Hepatocyte (in vitro differentiated cells): ENCODE measurements at places on chromosomes 1 and 21.

DNA sequence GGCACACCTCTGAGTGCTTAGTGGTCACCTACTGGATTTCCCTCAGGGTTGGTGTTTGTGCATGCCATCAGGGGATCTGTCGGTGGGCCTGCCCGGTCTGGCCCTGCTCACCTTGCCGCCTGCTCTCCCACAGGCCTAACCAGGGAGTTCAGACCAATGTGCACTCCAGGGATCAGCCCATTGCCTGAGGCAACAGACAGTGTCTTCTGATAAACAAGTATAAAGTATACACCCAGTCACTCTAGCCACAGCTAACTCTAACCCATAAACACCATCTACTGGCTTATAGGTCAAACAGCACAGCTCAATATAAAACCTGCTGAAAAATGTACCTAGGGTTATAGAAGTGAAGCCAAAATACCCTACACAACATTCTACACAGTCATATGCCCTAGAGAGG is 1300.0 kb downstream of the PLA2G4A start:
- no peak overlapping the region for H3K27ac ChIP-seq
- H3K4me1 ChIP-seq: no peaks in the 10 kb centered on the region
- no peaks in the 10 kb centered on the region for H3K36me3 ChIP-seq
- no peak for DNase-seq

DNA sequence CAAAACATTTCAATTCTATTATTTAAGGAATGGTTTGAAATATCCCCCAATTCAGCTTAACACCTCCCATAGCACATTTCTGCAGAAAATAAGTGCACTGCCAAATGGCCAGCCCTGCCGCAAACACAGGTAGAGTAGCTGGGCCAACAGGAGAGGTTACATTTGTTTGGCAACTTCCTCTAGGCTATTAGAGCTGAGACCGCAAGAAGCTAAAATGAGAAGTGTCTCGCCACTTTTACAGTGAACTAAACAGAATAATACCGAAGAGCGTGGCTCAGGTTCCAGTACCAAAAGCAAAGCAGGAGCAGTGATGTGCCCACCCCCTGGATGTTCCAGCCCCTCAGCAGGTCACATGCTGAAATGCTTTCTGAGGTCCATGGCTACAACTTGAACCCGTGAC is 154.5 kb upstream of the PKN2 start:
- H3K27me3 ChIP-seq: no peaks in the 10 kb centered on the region
- H3K4me1 ChIP-seq: no peaks in the 10 kb centered on the region

GRCh38 chr1:174166530-174167264 is 7.4 kb downstream of the RABGAP1L start:
- H3K36me3 ChIP-seq: no peaks in the 10 kb centered on the region
- DNase-seq: no peak
- peaks cover 4% of the 10 kb centered on the region for H3K4me1 ChIP-seq

GRCh38 chr1:178011864-178012503 is 42.1 kb upstream of the SEC16B start:
- no peak overlapping the region for H3K27ac ChIP-seq
- H3K4me1 ChIP-seq: no peaks in the 10 kb centered on the region
- H3K4me3 ChIP-seq: no peak overlapping the region

- no peak overlapping the region for H3K4me3 ChIP-seq
- H3K4me1 ChIP-seq: peaks cover 18% of the 10 kb centered on the region
- peak; percentile 58 for DNase-seq
- peak overlapping the region; percentile 73 for H3K27ac ChIP-seq
- no peaks in the 10 kb centered on the region for H3K36me3 ChIP-seq
These were observed 28.8 kb downstream of the SHISA4 start for GRCh38 chr1:201917362-201918033.

DNA sequence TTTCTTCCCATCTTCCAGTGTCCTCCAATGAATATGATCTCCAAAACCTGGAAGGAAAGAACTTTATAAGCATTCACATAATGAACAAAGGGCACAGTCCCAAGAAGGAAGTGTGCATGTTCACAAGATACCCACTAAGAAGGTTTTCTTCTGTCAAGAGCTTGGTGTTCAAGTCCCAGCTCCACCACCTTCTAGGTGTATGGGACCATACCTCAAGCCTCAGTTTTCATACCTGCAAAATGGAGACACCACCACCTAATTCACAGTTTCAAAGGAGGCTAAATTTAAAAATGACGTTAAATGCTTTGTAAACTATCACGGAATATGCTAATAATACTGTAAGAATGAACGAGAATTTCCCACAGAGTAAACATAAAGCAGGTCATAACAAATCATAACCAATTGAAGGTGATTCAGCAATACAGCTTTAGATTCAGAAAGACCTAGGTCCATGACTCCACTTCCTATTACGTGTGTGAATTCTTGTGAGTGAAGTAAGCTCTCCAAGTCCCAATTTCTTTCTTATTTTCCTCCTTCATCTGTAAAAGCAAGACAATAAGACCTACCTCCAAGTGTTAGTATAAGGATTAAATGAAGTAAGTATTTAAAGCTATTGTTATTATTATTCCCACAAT is 8.1 kb upstream of the KTI12 start:
- H3K4me1 ChIP-seq: peaks cover 9% of the 10 kb centered on the region
- no peak for DNase-seq
- no peaks in the 10 kb centered on the region for H3K27me3 ChIP-seq

- no peaks in the 10 kb centered on the region for H3K27me3 ChIP-seq
- no peak for DNase-seq
- H3K36me3 ChIP-seq: no peaks in the 10 kb centered on the region
- no peaks in the 10 kb centered on the region for H3K4me1 ChIP-seq
- no peak overlapping the region for H3K4me3 ChIP-seq
These were observed 39.6 kb downstream of the MAP10 start for GRCh38 chr1:232844791-232845190.

- no peak for DNase-seq
- no peak overlapping the region for H3K4me3 ChIP-seq
- H3K27me3 ChIP-seq: no peaks in the 10 kb centered on the region
- H3K27ac ChIP-seq: no peak overlapping the region
- H3K36me3 ChIP-seq: no peaks in the 10 kb centered on the region
These were observed 365.6 kb upstream of the ST6GALNAC5 start for GRCh38 chr1:76501586-76502219.

DNA sequence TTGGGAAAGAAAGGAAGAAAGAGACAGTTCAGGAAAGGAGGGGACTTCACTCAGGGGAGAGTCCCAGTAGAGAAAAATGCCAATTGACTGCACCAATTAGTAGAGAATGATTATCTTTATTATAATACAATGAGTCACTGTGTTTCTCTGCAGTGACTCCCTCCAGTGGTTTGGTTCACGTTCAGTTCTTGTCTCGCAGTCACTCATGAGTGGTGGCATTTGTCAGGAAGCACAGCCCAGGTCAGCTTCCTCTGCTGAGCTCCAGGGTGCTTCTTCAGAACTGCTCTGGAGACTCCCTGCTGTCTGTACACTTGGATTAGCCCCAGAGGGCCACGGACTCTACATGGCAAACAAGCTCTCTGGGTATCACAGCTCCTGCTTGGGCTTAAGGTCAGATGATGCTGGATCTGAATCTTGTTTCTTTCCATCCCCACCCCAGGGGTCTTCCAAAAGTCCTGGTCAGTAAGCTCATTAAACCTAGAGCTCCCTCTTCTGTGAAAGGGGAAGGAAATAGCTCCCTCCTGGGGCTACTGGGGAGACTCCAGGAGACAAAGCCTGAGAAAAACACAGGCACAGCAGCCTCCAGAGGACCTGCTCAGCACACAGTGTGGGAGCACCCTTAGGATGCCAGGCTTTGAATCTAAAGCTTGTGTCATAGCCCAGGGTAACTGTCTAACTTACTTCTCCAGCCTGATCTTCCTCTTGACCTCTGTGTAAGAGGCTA is 619.0 kb downstream of the AJAP1 start:
- no peak for DNase-seq
- no peak overlapping the region for H3K27ac ChIP-seq
- no peaks in the 10 kb centered on the region for H3K27me3 ChIP-seq
- no peaks in the 10 kb centered on the region for H3K36me3 ChIP-seq

DNA sequence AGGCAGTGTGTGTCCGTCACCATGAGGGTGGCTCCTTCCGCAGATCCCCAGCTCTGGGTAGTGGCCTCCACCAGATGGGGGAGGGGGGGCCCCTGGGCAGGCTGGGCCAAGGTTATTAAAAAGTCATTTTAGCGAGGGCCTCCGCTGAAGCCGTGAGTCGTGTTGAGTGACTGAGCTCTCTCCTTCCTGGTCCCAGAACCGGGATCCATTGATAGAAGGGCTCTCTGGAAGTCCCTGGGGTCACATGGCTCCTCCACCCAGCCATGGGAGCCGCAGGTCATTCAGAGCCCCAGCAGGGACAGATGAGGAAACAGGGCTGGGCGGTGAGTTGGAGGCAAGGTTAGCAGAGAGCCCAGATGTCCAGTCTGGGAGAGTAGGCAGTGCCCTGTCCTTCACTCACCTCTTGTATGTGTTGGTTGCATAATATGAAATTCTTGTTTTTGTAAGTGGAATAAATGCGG is 12.9 kb downstream of the MIIP start:
- no peak for DNase-seq
- H3K27ac ChIP-seq: no peak overlapping the region
- no peak overlapping the region for H3K4me3 ChIP-seq
- no peaks in the 10 kb centered on the region for H3K27me3 ChIP-seq

GRCh38 chr1:46137916-46138315 is 5.5 kb upstream of the PIK3R3 start:
- no peak for DNase-seq
- H3K27me3 ChIP-seq: no peaks in the 10 kb centered on the region
- peak overlapping the region; percentile 62 for H3K27ac ChIP-seq
- H3K4me1 ChIP-seq: no peaks in the 10 kb centered on the region

DNA sequence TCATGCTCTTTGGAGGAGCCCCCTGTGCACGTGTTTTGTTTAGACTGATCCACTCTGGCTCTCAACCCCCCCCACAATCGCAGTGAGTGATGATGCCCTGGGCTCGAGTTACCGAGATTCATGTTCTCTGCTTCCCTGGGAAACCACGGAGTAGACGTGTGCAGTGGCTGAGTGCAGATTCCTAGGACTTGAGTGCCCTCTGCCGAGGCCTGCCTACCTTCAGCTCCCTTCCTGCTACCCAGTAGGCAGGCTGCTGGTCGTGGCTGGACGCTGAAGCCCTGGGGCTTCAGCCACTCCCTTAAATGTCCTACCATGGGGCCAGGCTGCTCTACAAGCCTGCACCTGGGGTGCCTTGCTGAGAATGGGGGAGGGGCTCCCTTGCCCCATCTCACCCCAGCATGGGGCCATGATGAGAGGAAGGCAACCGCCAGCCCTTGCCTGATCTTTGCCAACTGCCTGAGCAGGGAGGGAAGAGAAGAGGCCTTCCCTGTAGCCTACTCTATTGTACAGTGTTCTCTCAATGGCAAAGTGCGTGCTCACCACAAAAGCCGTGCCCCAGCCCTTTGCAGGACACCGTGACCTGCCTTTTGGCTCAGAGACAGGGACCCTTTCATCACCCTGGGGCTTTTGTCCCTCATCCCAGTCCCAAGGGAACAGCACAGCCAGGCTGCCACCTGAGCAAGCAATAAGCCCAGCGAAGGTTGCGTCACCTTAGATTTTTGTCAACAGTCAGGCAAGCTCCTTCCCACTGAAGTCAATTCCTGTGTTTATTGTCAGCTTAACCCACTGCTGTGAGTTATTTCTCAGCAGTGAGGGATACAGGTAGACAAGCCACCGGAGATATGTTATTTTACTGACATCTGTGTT is 4.1 kb upstream of the GRIK3 start:
- no peak overlapping the region for H3K4me3 ChIP-seq
- H3K27me3 ChIP-seq: peaks cover 94% of the 10 kb centered on the region

DNA sequence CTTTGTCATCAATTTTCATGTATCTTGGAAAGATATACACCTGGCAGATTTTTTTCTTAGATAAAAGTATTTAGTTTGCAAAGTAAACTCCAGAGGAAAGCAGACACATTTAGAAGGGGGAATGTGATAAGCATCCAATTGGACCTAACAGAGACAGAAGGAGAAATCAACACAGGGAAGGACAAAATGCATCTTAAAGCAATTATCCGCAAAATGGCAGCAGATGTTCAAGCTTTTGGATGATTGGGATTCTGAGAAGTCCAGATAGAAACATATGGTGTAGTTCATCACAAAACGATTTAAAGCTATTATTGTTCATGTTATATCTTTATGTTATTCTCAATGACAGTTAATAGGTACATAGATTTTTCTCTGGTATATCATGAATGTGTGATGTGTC is 1153.1 kb upstream of the B3GALT2 start:
- no peaks in the 10 kb centered on the region for H3K27me3 ChIP-seq
- H3K4me1 ChIP-seq: no peaks in the 10 kb centered on the region
- DNase-seq: no peak
- no peaks in the 10 kb centered on the region for H3K36me3 ChIP-seq

DNA sequence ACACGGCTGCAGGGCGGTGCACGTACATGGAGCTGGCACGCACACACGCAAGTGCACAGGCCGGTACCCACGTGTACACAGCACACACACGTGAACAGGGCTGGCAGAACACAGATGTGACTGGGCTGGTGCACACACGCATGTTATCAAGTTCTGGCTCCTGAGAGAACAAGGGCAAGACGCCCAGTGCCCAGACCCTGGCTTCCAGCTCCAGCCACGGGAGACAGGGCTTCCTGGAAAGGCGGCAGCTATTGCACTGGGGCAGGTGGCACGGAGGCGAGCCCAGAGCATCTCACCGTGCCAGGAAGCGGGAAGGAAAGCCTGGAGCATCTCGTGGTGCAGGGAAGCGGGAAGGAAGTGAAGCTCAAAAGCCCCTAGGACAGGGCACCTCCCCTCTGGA is 5.9 kb downstream of the SDF4 start:
- H3K27ac ChIP-seq: no peak overlapping the region
- H3K36me3 ChIP-seq: no peaks in the 10 kb centered on the region
- H3K27me3 ChIP-seq: no peaks in the 10 kb centered on the region

DNA sequence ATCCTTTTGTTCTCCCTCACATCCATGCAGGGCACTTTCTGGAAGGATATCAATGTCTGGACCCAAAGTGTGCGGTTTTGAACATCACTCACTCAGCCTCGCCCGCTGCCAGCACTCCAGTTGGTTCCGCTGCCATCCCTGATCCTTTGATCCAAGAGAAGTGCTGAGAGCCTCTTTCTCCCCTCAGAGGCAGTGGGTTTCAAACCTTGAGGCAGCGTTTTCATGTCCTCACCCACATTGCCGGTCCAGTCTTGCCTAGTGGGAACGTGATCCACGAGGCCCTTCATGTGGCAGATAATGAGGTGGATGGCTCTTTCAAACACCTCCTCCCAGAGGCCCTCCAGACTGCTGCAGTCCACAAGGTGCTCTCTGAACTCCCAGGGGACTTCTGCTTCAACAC is 122.2 kb downstream of the ACTL8 start:
- peaks cover 5% of the 10 kb centered on the region for H3K4me1 ChIP-seq
- H3K4me3 ChIP-seq: no peak overlapping the region
- H3K36me3 ChIP-seq: no peaks in the 10 kb centered on the region
- no peak for DNase-seq
- no peak overlapping the region for H3K27ac ChIP-seq

GRCh38 chr1:34319218-34319617 is 142.5 kb downstream of the C1orf94 start:
- H3K4me1 ChIP-seq: no peaks in the 10 kb centered on the region
- no peak overlapping the region for H3K4me3 ChIP-seq
- DNase-seq: no peak
- no peaks in the 10 kb centered on the region for H3K27me3 ChIP-seq
- H3K36me3 ChIP-seq: no peaks in the 10 kb centered on the region
- no peak overlapping the region for H3K27ac ChIP-seq
